ENCODE measurements at places on chromosomes 12 and 14.

GRCh38 chr12:66196806-66197205 lies 7.8 kb downstream of the IRAK3 start:
- peaks cover 64% of the 10 kb centered on the region for H3K36me3 ChIP-seq
- peaks cover under 1% of the 10 kb centered on the region for H3K4me1 ChIP-seq
- no peak overlapping the region for H3K4me3 ChIP-seq
- no peak overlapping the region for H3K27ac ChIP-seq
- H3K27me3 ChIP-seq, result no peaks in the 10 kb centered on the region

- no peak for DNase-seq
- H3K27me3 ChIP-seq, result no peaks in the 10 kb centered on the region
- no peak overlapping the region for H3K27ac ChIP-seq
These were observed 883 bp upstream of the MYL2 start for GRCh38 chr12:110921262-110921661.

DNA sequence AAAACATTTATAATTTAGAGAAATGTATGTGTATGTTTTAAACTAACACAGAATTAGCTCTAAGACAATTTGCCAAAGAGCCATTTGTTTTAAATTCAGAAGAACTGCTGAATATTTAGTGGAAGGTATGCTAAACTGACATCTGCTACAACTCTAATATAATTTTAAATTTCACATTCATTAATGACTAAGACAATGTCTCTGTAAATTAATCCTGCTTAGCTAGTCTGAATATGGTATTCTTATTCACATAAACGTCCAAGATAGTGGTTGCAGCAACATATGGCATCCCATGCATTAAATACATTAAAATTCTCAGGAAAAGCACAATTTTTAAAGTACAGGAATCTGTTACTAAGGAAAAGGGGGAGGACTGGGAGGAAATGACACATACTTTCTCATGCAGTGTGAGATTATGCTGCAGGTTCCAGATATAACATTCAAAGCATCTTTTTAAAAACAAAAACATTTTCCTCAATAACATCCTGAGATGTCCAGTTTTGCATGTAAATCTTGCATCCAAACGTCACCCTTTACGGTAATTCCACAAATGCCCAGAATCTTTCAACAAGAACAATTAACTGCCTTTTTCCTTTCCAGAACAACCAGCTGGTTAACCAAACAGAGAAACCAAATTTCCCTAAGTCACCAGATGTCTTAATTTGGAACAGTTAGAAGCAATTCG lies 26.9 kb downstream of the WDR89 start:
- no peaks in the 10 kb centered on the region for H3K27me3 ChIP-seq
- no peaks in the 10 kb centered on the region for H3K4me1 ChIP-seq
- H3K27ac ChIP-seq, result no peak overlapping the region
- DNase-seq, result no peak
- no peak overlapping the region for H3K4me3 ChIP-seq
- no peaks in the 10 kb centered on the region for H3K36me3 ChIP-seq

- H3K36me3 ChIP-seq, result no peaks in the 10 kb centered on the region
- H3K4me3 ChIP-seq, result no peak overlapping the region
- H3K4me1 ChIP-seq, result no peaks in the 10 kb centered on the region
- no peak overlapping the region for H3K27ac ChIP-seq
- no peaks in the 10 kb centered on the region for H3K27me3 ChIP-seq
- no peak for DNase-seq
These were observed 14.5 kb upstream of the FLVCR2 start for GRCh38 chr14:75563931-75564330.

DNA sequence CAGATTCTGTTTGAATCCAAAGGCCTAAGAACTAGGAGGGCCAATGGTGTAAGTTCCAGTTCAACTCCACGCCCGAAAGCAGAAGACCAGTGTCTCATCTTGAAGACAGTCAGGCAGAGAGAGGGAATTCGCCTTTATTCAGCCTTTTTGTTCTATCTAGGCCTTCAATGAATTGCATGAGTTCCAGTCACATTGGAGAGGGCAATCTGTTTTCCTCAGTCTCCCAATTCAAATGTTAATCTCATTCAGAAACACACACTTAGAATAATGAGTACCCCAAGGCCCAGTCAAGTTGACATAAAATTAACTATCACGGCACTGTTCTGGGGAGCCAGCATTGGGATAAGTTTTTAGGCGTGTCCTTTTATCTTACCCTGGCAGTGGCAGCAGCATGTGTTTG lies 65.8 kb downstream of the C14orf39 start:
- no peak for DNase-seq
- no peaks in the 10 kb centered on the region for H3K27me3 ChIP-seq
- H3K4me3 ChIP-seq, result no peak overlapping the region
- no peaks in the 10 kb centered on the region for H3K36me3 ChIP-seq
- no peak overlapping the region for H3K27ac ChIP-seq

DNA sequence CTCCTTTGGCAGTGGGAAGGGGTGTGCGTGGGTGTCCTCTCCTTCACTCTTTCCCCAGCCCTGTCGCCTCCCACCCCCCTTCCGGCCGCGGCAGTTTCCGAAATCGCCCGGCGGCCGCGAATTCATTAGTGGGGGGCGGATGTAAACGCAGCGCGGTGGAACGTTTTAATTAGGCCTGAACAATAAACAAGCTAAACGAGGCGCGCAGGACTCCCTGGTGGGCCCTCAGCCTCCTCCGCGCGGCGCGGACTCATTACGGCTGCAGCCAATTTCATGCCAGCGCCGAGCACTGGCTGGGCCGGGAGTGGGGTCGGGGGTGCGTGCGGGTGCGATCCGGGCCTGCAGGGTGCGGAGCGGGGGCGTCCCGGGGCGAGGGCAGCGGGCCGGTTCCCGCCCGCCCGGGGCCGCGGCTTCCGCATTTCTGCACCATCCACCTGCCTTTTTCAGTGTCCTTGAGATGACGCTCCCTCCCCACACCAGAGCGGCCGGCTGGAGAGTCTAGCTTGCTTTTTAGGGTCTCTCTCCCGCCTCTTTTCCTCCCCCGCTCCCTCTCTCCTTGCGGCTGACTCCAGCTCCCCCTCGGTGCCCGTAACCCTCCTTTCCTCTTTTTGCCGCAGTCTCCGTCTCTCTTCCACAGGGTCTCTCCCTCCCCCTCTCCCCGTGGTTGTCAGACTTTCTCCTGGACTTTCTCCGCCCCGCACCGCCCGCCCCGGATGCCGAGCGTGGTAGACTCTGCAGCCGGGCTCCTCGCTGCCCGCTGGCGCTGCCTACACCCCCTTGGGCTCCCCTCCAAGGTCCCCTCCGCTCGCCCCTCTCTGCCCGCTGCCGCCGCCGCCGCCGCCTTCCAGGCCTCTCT lies at the start of gene CISTR:
TSS of gene CISTR (minus strand) at position 644 of the 856 bp plus-strand sequence.
- peak within 1 kb of the TSS; percentile 58 for H3K4me3 ChIP-seq
- peaks cover 39% of the 10 kb centered on the region for H3K27me3 ChIP-seq
- H3K36me3 ChIP-seq, result no peaks in the 10 kb centered on the region
- 0 out of 2 replicates have a peak, but pooled peaks cover 4% of the 10 kb centered on the region for H3K4me1 ChIP-seq
- no peak within 1 kb of the TSS for H3K27ac ChIP-seq
